Activated CD4-positive, alpha-beta memory T cell treated with anti-CD3 and anti-CD28 coated beads, Interleukin-2, amount 10 ng/mL, durations not matched to agents 7 days and 5 days (primary cell): ENCODE measurements at places on chromosomes 3 and 15.

DNA sequence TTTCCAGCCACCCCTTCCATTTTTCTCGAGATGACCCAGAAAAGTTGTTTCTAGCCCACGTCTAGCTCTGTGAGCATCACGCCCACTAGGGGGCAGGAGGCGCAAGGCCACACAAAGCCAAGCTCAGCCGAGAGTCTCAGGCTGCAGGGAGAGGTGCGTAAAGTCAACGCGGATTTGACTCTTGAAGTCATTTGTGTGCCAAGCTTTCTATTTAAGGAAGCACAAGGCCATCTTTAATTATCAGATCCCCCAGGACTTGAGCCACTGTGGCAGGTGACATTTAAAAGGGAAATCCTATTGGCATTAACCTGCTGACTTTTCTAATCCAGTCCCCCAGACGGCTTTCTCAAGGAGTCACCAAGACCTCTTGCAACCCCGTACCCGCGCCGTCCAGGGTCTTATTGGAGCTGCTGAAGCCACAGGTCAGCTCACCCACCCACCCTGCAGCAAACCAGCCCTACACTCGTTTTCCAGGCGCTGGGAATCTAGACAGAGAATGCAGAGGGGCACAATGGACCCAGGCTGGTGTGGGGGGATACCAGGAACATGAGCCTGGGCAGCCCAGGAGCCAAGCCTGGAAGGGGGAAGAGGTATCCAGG, 62.1 kb downstream of the CAPN7 start:
- peak; percentile 87 for DNase-seq
- H3K27ac ChIP-seq: peak overlapping the region; percentile 24
- H3K4me3 ChIP-seq: no peak overlapping the region
- H3K27me3 ChIP-seq: no peaks in the 10 kb centered on the region
- peaks cover 37% of the 10 kb centered on the region for H3K36me3 ChIP-seq

DNA sequence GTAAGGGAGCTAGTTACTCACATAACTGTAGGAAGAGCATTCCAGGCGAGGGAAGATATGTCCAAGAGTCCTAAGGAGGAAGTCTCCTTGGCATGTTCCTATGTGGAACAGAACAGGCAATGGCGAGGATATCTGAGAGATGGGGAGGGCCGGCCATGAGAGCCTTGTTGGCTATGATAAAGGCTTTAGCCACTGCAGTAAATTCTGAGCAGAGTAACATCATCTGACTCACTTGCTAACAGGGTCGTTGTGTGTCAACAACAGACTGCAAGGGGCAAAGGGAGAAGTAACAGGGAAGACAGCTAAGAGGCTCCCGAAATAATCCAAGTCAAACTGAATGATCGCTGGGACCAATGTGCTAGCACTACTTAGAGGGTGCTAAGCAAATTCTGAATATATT, 21.6 kb downstream of the SFMBT1 start:
- no peaks in the 10 kb centered on the region for H3K27me3 ChIP-seq
- no peak overlapping the region for H3K27ac ChIP-seq
- H3K4me3 ChIP-seq: no peak overlapping the region
- peaks cover 5% of the 10 kb centered on the region for H3K36me3 ChIP-seq
- no peak for DNase-seq

DNA sequence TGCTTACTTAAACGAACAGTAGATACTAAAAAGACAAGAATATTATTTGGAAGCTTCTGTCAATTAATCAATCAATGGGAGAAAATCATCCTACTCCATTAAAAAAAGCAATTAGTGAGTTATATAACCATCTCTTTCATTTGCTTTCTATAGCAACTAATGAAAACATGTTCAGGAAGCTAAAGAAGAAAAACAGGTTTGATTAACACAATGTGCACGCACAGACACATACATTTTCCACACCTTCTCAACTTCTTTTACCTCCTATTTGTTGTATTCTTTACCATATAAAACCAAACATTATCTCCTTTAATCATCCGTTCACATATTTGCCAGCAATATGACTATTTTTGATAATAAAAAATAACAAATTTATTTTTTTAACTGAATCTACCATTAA, 111.3 kb downstream of the GBE1 start:
- H3K36me3 ChIP-seq: no peaks in the 10 kb centered on the region
- H3K27ac ChIP-seq: no peak overlapping the region
- H3K27me3 ChIP-seq: no peaks in the 10 kb centered on the region
- H3K4me1 ChIP-seq: no peaks in the 10 kb centered on the region

DNA sequence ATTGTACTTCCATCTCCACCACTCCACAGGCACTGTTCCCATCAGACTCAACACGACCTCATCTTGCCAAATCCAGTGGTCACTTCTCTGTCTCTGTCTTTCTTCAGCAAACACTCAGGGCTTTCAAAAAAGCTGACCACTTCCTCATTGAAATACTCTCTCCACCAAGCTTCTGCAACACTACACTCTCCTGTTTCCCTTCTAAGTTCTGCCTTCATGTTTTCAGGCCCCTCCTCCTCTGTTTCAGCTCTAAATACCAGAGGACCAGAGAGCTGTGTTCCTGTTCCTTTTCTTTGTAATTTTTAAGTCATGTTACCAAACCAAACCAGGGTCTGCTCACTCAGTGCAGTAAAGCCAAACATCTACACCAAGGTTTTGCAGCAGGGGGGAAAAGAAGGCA, 33.8 kb upstream of the ACP3 start:
- H3K4me3 ChIP-seq: no peak overlapping the region
- no peak overlapping the region for H3K27ac ChIP-seq
- no peak for DNase-seq
- H3K36me3 ChIP-seq: no peaks in the 10 kb centered on the region
- peaks cover 12% of the 10 kb centered on the region for H3K27me3 ChIP-seq
- H3K4me1 ChIP-seq: no peaks in the 10 kb centered on the region
